ENCODE measurements at places on chromosomes 2 and 18.

GRCh38 chr18:31497836-31498573 is at the start of gene DSG2:
TSS of gene DSG2 (plus strand) at chr18:31498177. CDS start at chr18:31498252, 75 bp downstream.
- DNase-seq = no peak

DNA sequence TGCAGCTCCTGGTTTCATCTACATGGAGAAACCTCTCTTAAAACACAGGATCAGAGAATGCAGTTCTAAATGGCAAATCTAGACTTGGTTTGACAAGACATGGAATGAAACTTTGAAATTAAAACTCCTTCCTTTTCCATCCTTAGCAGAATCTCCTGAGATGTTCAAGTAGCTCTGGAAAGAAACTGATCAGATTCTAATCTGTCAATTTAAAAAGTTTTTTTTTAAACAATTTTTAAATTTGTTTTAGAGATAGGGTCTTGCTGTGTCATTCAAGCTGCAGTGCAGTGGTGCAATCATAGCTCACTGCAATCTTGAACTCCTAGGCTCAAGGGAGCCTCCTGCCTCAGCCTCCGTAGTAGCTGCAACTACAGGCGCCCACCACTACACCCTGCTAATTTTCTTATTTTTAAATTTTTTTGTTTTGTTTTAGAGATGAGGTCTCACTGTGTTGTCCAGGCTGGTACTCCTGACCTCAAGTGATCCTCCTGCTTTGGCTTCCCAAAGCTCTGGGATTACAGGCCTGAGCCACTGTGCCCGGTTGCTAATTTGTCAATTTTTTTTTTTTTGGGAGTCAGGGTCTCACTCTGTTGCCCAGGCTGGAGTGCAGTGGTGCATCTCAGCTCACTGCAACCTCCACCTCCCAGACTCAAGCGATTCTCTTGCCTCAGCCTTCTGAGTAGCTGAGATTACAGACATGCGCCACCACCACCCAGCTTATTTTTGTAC is 216.7 kb downstream of the TGIF1 start:
- no peak for DNase-seq

GRCh38 chr2:96541398-96542152 is 5.0 kb downstream of the ARID5A start:
- no peak for DNase-seq

- DNase-seq = no peak
Observed at GRCh38 chr2:129754831-129755230, 224.6 kb upstream of the RAB6C start.

DNA sequence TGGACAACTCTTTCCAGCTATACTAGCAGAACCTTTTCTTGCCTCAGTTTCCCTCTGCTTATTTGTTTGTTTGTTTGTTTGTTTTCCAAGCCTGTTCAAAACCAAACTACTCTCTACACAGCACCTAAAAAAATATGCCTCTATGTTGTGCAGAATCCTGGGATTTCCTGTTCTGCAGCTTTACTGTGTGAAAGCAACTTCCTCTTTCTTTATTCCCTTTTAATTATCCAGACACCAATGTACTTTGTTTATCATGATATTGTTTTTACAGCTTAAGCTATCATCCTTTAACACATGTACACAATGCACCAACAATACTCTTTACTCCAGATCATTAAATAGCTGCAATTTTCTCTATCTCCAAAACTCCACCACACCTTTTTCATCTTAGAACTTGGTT is 259.5 kb downstream of the EPHA4 start:
- DNase-seq = no peak

GRCh38 chr18:52657043-52657805 is 317.2 kb downstream of the DCC start:
- DNase-seq = no peak

GRCh38 chr2:57510704-57511103 is 535.9 kb upstream of the VRK2 start:
- no peak for DNase-seq

Data from foreskin keratinocyte (primary cell).